ENCODE measurements at places on chromosomes 5 and 9.

DNA sequence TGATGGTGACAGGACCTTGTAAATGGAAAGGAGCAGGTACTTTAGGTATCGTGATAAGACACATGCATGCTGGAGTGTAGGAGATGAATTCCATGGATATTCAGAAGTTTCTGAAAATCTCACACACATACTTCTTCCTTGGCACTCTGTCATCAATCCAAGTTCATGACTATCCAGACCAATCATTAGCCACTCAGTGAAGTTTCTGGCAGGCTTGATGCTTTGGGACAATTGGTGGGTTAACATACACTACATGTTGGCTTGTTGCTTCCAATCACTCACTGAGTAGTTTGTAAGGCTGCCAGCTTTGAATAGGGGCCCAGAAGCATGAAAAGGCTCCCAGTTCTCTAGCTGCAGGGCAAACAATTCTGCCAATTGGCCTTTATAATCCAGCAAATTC is 147.6 kb downstream of the CEMIP2 start:
- DNase-seq: no peak

- DNase-seq: no peak
These were observed 2.0 kb downstream of the GABBR2 start for GRCh38 chr9:98706651-98707165.

- no peak for DNase-seq
These were observed 339.7 kb downstream of the RAB3C start for GRCh38 chr5:58922461-58923171.

DNA sequence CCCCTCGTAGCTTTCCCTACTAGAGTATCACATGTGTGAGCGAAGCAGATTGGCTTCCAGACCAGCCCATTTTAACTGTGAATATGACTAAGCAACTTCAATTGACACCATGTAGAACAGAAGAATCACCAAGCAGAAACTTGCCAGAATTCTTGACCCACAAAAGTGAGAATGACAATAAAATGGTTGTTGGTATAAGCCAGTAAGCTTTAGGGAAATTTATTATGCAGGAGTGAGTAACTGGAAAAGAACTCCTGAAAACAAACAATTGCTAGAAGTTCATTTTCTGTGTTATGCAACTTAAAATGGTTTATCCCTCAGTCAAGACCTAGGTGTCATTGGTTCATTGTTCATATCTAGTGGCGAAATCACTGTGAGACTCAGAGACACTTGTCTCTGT is 303.1 kb downstream of the DMRT2 start:
- no peak for DNase-seq

DNA sequence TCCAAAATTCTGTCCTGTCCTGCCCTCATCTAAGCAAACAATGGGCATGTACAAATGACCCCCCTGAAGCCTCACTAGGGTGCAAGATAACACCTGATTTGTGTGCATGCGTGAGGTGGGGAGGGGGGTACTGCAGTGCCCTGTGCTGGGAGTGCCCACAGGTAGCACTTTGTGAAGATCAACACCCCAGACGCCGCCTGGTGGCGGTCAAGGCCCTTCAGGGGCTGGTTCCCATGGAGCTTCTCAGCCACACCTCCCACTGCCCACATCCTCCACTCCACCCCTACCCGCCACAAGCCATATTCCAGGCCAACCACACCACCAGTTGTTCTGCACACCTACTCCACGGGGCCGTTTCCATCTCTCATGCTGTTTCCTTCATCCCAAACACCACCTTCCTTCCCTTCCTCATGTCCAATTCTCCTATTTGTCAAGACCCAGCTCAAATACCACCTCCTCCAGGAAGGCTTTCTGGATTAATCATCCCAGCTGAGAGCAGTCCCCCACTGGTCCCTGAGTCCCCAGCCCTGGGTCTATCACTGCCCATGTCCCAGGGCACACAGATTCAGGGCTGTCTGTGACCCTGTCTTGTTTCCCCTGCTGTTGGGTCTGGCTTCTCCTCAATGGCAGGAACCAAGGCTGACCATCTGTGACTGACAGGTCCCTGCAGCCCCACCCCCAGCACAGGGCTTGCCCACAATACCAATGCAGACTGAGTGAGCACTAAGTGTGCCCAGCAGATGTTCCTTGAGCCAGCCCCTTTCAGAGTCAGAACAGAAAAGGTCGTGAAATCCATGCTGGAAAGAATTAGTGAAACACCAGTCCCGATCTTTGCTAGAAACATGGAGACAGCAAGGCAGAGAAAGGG is 178.4 kb downstream of the PAX5 start:
- DNase-seq: no peak

- no peak for DNase-seq
These were observed 39.6 kb upstream of the TRIM36 start for GRCh38 chr5:115209279-115209678.

DNA sequence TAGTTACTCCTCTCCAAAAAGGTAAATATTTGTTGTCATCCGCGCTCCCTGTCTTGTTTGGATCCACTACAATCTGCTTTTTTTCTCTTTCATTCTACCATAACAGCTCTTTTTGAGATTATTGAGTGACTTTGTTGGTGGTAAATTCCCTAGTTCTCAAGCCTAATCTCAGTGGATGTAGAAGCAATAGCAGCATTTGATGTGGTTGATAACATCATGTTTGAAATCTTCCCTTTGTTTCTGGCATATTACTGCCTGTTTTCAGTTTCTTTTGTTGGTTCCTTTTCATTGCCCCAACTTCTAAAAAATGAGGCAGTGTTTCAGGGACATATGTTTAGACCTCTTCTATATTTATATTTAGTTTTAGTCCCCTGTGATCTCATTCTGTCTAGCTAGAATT is 8.9 kb downstream of the CDC42SE2 start:
- no peak for DNase-seq

DNA sequence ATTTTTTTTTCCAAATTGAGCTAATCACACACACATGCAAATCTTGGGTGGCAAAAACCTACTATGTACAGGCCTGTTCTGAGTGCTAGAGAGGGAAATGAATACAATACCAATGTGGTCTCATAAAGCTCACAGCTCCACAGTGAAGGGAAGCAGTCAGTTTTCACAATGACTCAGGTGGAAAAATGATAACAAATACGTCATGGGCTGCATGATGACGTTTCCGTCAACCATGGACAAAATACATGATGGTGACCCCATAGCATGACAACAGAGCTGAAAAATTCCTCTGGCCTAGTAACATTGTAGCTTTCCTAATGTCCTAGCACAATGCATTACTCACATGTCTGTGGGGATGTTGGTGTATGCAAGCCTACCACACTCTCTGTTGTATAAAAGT is 252.5 kb downstream of the TRIM32 start:
- DNase-seq: no peak

GRCh38 chr5:129199308-129199707 is 104.8 kb downstream of the ISOC1 start:
- no peak for DNase-seq

DNA sequence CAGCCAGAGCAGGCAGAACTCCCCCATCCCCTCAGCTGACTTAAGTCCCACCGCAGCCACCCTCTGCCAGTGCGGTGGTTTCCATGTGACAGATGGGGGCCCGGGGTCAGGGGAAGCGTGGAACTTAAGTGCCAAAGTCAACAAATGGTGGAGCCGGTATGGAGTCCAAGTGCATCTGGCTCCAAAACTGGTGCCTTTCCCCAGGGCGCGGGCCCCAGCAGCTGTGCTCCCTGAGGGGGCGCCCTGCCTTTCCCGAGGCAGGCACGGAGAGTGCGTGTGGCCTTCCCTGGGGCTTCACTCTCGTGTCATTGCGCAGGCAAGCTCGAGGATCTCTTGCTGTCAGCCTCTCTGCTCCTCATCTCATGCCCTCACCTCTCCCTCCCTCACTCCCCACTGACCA is 33.8 kb downstream of the SLC46A2 start:
- DNase-seq: no peak

DNA sequence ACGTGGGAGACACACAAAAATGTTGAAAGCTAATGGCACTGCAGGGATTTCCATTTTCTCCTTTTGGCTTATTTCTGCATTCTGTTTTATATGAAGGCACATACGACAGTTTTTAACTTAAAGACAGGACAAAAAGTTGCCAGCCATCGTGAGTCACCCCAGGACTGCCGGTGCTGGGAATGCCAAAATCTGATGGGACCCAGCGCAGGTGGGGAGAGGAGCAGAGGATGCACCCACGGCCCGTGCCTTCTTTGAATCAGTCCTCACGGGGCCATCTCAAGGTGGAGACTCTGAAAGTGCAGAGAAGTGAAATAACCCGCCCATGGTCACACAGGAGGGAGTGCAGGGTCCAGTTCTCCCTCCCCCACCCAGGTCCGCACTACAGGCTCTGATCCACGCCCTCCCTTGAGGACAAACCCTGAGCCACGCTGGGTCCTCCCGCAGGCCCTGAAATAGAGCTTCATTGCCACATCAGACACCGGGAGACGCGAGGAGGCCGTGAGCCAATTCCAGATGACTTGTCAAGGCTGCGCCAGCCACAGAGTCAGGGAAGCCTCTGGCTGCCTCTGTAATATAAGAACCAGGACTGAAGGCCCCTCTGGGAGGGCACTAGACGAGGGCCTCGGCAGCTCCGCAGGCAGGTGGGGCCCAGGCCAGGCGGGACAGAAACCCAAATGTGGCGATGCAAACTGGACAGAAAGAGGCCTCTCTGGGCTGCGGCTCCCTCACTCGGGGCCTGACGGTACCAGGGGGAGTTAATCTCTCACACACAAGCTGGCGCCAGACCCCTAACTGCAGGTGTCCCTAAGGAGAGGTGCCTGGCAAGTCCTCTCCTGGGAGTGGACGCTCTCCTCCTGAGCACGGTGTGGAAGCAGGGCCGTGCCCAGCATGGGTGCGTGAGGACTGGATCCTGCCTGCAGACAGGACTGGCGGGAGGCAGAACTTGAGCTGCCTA is 22.9 kb downstream of the ADAMTS2 start:
- no peak for DNase-seq

- no peak for DNase-seq
These were observed 11.9 kb downstream of the ROPN1L start for GRCh38 chr5:10453545-10453944.

DNA sequence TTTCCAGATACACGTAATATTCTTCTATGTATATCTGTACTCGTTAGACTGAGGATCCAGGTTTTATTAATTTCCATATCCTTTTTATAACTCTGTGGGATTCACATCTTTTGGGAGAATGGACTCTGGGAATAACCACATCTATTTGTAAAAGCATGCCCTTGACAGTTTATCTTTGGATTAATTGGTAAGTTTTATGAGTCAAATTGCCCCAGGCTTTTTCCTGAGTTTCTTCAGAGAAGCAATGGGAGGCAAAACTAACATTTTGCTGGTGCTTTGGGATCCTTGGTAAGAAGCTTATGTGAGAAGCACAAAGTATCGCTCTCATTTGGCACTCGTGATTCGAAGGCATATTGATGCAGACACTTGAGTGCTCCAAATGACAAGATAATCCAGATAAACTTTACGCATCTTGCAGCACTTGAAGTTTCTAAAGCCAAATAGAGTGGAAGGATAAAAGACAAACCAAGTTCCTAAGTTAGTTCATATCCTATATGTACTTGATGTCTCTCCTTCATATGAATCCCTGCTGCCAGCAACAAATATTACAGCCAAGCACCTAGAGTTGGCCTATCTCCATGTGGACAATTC is 324.7 kb downstream of the TLE4 start:
- no peak for DNase-seq

DNA sequence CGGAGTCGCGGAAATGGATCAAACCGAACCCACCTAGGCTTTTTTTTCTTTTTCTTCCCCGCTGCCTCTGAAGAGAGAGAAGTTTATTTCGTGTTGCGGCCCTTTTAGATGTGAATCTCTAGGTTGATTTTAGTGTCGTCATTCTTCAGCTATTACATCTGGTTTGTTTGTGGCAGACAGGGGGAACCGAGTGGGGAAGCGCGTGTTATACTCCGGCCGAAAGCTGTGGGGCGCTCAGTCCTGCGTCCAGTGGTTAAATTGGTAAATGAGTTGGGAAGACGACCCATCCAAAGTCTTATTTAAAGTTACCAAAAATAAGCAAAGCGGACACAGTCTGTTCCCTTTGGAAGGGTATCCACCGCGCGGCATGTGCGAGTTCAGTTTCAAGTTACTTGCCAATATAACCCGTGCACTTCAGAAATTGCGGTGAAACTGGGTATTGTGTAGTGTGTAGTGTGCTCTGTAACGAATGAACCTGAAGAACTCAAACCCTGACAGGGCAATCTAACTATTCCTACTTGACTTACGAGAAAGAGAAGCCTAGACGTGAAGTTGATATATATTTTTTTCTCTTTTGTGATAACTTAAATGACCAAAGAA is 1.3 kb downstream of the MAN2A1 start:
- no peak for DNase-seq

DNA sequence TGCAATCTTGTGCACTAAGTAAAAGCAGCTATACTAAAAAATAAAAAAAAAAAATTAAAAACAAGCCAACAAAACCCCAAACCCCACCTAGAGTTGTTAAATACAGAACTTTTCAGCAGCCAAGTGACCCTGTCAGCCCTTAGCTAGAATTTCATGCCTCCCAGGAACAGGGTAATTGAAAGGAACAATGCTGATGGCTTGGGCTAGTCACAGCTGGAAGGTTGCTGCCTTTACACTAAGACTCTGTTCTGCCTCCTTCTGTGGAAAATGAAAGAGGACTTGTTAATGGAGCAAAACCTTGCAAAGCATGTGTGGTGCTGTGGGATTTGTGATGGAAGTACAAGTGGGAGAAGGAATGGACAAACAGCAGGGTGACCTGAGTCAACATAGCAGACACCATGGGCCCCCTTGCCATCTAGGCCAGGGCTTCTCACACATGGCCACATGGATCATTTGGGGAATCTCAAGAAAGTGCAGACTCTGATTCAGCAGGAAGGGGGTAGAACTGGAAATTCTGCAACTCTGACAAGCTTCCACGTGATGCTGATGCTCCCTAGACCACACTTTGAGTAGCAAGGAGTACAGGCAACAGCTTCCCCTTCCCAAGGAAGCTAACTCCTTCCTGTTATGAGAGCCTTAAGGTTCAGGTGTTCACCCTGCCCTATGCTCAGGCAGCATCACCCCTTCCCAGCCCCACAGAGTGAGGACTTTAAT is 14.9 kb upstream of the TMEM252 start:
- no peak for DNase-seq

- no peak for DNase-seq
These were observed 36.6 kb downstream of the COL5A1 start for GRCh38 chr9:134678206-134678605.

DNA sequence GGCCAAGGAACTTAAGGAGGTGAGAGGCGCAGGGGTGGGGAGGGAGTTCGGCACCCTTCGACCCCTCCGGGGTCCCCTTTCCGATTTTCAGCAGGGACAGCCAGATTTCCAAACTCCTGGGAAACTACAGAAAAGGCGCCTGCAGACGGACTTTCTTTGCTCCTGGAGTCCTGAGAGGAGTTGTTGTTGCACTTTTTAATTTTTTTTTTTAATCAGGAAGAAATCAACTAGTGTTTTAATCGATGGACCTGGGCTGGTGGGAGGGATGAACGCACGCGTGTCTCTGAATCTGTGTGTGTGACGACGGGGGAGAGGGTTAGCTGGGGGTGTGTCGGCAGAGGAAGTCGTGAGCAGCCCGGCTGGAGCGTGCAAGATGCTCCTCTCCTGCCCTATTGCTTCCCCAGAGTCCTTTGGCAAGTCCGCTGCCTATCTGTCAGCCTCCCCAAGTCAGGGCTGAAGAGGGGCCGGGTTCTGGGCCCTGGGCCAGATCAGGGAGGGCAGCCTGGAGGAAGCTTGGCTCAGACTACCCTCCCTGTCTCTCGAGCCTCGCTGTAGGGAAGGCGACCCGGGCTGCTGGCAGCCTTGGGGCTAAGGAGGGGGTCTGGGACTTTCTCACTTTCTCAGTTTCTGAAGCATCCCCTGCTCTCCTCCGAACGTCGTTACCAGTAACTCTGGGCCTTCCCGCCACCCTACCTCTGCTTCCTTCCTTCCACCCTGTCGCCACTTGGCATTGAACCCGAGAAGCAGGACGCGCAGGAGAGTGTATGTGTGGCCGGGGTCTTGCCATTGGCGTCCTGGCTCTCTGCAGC is 731 bp downstream of the PRR16 start:
- DNase-seq: no peak

GRCh38 chr9:22332202-22332601 is 114.4 kb upstream of the DMRTA1 start:
- DNase-seq: no peak
